ENCODE measurements at places on chromosomes 6 and 20.

- no peak for DNase-seq
Observed at GRCh38 chr6:161199850-161200249, 74.0 kb downstream of the AGPAT4 start.

DNA sequence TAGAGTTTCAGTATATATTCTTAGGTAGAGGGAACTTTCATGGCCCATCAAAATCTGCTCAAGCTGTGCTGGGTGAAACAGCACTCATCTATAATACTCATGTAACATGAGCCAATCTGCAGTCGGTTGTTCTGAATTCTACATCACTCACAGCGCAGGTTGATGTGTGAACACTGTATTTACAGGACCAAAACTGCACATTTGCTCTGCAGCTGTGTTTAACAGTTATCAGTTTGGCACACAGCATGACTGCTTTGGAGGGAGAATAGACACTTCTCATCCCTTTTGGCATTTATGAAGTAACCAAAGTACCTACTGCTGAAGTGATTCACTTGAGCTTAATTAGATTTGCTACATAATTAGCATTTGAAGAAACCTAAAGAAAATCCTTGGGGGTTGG lies 225.1 kb downstream of the BCKDHB start:
- no peak for DNase-seq

DNA sequence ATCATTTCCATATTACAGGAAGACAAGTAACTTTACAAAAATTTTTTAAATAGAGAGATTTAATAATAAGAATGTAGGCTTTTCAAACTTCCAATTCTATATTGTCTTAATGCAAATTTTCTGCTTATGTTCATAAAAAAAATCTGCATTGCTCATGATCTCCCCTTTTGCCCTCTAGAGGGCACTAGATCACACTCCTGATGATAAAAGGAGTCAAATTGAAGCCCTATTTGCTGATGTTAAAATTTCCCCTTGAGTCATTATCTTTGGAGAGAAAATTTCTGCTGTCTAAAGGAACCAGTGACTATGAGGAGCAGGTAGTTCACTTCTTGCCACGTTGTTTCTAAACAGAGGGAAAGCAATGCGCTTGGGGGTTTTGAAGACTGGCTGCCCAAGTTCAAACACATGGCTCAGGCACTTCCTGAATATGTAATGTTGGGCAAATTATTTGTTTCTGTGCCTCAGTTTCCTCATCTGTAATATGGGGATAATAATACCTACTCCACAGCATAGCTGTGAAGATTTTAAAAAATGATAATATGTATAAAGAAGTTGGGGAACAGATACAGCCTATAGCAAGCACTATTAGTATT lies 874.2 kb downstream of the TFAP2A start:
- peak; percentile 81 for DNase-seq

DNA sequence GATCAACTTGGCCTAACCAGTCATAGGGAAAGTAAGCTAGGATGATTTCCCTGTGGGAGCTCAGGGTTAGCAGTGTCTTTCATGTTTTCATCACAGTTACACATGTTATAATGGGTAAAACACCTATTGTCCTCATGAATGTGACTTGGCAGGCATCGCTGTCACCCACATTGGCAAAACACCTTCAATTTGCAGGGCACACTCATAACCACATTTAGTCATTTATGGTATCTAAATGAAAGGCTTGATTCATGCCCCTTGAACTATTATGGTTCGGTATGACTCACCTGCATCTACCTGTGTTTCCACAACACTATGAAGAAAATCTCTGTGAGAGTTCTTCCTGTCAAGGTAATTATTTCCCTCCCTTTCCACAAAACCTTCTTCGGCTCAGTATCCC lies 49.2 kb downstream of the FRK start:
- peak; percentile 80 for DNase-seq

DNA sequence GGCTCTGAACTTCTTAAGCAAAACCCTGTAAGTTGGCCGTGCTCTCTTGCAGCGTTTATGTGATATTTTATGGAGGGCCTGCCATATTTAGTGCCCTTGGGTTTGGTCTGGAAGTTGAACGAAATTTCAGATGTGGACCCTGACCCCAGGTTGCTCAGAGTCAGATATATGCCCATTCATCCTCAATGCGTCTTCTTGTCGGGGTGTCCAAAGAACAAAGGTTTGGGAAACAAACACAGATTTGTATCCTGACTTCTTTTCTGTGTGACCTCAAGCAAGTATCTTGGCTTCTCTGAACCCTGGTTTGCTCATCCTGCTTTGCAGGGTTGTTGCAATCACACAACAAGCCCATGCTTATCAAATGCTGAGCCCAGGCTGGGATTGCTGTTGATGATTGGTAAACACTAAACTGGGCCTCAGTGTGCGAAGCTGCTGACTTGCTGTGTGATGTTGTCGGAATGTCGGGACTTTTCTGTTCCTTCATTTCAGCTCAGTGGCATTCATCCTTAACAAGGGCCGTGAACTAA lies 103.5 kb upstream of the PTPN1 start:
- DNase-seq = no peak

Data from PC-3 (cell line).